ENCODE measurements at places on chromosomes 7 and 10.

- DNase-seq = no peak
Measured at GRCh38 chr10:47206449-47207280, 93.3 kb upstream of the GDF10 start.

- DNase-seq = no peak
Measured at GRCh38 chr7:133691727-133692610, 435.2 kb upstream of the LRGUK start.

GRCh38 chr10:45058580-45058979, 57.9 kb downstream of the ZNF22 start:
- no peak for DNase-seq

GRCh38 chr7:120052884-120053382, 220.0 kb upstream of the KCND2 start:
- no peak for DNase-seq

DNA sequence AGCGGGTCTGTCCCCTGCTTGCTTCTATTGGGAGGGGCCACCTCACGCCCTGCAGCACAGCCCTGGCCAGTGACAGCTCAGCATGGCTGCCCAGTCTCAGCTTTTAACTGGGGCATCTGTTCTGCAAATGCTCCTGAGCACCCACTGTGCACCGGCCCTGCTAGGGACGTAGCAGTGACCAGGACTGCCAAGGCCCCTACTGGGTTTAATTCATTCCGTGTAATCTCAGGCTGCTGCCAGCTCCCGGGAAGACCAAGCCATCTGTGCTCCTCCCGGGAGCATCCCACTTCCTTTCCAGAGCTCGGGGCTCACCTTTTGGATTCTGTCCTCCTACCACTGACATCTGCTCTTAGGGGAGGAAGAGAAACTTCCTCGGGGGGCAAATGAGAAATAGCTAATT, 85.2 kb downstream of the ADARB2 start:
- no peak for DNase-seq

DNA sequence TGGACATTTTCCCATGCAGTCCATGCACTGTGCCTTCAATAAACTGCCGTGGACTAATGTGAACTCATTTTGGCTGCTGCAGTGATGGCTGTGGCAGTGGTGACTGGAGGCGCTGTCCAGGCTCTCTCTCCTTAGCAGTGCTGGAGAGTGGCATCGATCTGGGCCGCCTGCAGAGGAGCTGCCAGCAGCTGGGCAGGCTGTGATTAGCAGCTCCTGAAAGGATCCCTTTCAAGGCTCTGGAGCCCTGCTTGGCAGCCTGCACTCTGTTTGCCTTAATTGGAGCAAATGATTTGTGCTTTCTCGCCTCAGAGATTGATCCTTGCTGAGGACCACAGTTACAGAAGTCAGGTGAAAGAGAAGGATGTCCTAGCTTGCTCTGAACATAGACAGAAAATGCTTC, 130.1 kb upstream of the VWC2 start:
- DNase-seq = no peak

GRCh38 chr7:50704844-50705243, 77.9 kb downstream of the GRB10 start:
- no peak for DNase-seq

DNA sequence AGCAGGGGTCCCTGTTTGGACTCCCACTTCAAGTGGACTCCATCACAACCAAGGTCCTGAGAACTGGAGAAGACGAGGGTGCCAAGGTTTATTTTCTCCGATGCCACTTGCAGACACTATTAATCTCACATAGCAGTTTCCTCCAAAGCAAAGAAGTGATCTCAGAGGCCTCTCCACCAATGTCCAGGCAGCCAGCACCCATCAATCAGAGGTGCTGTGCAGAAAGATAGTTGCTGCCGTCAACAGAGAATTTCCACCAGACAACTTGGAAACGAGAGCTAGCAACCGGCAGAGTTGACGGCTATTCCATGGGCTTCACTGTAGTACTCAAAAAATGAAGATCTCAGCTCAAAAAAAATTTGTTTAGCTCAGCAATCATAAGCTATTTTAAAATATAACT, 438.6 kb upstream of the PFKP start:
- no peak for DNase-seq

- DNase-seq = no peak
Measured at GRCh38 chr7:156842317-156842716, 50.7 kb downstream of the LMBR1 start.

- no peak for DNase-seq
Measured at GRCh38 chr10:23927576-23928325, 281.2 kb upstream of the KIAA1217 start.

DNA sequence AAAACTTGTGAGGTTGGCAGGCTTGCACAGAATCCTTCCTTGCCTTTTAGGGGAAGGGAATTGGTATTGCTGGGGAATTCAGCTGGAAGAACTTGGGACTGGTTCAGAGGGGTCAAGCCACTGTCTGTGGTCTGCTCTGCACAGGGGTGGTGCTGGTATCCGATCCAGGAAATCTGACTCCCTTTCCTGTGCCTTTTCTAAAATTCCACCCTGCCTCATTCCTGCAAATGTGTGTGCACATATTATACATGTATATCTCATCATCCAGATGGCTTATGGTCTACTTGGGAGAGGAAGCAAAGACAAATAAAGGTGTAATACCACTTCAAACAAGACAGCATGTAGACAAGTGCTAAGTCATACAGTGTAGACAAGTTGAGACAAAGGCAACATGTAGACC, 14.3 kb downstream of the UBTD1 start:
- DNase-seq = no peak

DNA sequence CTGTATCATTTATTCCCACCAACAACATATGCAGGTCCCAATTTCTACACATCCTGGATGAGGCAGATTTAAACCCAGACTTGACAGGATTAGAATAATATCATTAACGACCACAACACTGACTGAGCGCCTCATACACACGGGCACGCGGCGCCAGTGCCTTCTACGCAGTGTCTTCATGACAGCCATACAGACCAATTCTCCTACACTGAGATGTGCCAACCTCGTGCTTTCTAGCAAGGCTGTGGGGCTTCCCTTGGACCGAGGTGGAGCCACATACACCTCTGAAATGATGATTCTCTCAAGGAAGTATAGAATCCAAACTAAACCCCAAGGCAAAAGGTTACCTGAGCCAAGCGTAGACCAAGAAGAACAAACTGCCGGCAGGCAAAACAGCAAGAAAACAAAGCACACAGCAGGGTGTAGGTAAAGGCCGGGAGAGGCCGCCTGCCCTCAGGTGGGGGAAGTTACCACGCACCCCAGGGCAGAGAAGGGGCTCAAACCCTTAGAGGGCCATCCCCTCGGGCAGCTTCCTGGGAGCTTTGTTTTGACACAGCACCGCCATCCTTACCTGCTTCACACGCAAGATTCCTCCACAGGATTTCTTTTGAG, 75.8 kb downstream of the DLG5 start:
- DNase-seq = no peak

GRCh38 chr10:86292462-86293395, 73.9 kb downstream of the GRID1 start:
- DNase-seq = no peak

GRCh38 chr7:151731022-151731441, 145.9 kb downstream of the PRKAG2 start:
- DNase-seq = no peak

DNA sequence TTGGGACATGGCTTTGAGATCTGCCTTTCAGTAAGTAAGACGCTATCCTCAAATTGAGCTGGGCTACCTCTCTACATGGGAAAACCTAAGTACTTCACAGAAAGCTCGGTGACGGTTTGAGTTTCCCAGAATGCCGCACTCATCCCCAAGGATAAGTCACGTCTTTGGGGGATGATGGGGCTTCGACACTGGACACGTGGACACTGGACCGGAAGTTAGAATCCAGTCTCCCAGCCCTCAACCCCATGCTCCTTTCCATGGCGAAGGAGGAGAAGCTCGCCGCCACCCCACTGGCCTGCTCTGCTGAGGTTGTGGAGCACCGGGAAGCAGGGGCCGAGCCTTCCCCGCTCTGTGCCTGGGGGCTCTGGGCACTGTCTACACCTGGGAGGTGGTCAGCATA, 27.5 kb downstream of the PTPRE start:
- DNase-seq = no peak

DNA sequence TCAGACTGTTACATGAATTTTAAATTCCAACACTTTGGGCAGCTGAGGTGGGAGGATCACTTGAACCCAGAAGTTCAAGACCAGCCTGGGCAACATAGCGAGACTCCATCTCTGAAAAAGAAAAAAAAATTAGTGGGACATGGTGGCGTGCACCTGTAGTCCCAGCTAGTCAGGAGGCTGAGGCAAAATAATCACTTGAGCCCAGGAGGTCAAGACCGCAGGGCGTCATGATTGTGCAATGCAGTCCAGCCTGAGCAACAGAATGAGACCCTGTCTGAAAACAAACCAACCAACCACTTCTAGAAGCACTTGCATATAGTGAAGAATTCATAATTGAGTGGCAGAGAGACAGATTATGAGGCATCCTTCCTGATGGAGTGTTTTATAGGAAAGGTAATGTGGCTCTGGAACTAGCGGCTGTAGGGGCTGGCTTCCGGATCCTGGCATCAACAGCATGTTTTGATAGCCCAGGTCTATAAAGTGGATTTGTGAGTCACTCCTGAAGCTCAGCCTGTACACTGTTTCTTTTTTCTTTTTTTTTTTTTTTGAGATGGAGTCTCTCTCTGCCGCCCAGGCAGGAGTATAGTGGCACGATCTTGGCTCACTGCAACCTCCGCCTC, 40.3 kb upstream of the RSBN1L start:
- DNase-seq = no peak

DNA sequence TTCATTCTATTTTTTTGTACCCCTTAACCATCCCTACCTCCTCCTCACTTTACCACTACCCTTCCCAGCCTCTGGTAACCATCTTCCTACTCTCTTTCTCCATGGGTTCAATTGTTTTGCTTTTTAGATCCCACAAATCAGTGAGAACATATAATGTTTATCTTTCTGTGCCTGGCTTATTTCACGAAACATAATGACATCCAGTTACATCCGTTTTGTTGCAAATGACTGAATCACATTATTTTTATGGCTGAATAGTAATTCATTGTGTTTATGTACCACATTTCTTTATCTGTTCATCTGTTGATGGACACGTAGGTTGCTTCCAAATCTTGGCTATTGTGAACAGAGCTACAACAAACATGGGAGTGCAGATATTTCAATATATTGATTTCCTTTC, 24.1 kb downstream of the ATRNL1 start:
- DNase-seq = no peak

DNA sequence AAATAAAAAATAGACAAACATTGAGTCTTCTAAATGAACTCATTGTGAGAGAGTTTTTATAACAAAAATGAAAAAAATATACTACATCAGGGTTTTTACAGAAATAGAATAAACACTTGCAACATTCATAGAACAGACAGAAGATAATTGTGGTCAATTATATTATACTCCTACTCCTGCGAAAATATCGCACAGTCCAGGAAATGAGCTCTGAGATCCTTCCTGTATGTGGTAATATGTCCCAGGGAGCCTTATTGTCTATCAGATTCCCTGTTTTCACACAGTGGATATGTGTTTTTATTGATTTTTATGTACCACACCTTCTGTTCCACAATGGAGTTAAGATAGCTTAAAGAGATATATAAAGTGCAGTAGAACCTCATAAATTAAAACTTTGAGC, 27.5 kb upstream of the RELN start:
- DNase-seq = no peak

DNA sequence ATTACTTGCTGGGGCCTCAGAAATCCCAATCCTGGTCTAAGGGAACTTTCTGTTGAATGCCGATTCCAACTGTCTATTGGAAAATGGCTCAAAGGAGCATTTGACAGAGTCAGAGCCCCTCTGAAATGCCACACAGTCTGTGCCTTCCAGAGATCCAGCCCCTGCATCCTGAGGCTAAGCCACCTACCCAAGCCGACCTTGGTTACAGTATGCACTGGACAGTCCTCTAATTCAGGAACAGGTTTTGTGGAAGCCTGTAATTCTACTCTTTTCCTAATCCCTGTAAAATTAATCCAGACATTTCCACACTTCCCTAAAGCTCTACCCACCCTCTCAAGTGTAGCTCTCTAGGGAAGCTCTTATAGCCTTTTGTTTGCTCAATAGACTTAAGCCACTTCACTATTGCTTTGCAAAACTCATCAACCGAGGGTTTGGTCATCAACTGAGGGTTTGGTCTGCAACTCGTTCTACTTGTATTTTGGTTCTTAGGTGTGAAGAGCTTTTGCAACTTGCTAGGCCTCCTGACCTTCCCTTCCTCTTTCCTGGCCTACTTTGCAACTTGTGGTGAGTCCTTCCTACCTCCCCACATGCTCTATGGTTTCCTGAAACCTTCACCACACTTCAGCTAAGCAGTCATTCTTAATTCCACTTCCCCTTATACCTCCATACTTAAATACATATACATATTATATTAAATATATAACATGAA, 364.8 kb downstream of the SFMBT2 start:
- no peak for DNase-seq

- no peak for DNase-seq
Measured at GRCh38 chr7:31490796-31491314, 23.0 kb upstream of the ITPRID1 start.

GRCh38 chr7:4641667-4642467, 40.2 kb upstream of the FOXK1 start:
- DNase-seq = peak; percentile 96

DNA sequence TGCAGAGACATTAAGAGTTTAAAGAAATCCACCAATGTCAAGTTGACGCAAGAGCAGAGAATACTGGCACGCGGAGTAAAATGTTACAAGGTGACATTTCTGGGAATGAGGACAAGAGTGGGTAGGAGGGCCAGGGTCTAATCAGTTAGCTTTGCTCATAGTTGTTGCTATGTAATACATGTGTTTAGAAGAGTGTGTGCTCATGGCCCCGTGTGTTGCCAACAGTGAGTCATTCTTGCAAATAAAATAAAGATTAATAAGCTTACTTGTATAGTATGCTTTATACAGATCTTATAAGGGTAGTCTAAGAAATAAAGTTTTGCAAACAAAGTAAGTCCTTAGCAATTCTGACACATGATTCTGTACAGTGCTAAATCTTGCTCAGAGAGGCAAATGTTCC, 64.5 kb downstream of the DNMBP start:
- no peak for DNase-seq

DNA sequence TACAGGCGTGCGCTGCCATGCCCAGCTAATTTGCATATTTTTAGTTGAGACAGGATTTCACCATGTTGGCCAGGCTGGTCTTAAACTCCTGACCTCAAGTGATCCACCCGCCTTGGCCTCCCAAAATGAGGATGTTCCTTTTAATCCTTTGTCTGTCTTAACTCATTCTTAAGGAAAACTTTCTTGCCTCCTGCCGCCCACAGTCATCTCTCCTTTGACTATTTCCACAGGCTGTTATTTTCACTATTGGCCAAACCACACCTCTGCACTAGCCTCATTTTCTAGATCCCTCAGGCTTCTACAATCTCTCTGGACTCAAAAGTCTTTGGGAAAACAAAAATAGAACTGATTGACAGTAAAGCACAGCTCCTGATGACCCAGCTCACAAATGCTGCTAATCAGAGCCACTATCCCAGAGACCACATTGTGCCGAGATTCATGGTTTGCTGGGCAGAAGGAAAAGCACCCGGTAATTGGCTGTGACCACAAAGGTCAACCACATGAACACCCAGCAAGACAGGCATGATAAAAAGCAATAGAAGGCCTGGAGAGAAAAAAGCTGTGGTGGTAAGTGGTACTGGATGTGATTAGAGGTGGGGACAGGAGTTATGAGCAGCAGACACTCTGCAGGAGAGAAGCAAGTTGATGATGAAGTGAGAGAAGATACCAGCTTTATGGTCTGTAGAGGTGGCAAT, 44.1 kb upstream of the ZNRF2 start:
- DNase-seq = no peak

- no peak for DNase-seq
Measured at GRCh38 chr10:124886195-124886594, 55.7 kb upstream of the ZRANB1 start.

All from stimulated activated CD4-positive, alpha-beta T cell treated with anti-CD3 and anti-CD28 coated beads, Interleukin-15, amount 100 ng/mL, for 1 hour (primary cell).